ENCODE measurements at places on chromosomes 6 and 20.

GRCh38 chr6:143258945-143259344 lies 191.6 kb downstream of the ADAT2 start:
- peaks cover 11% of the 10 kb centered on the region for H3K4me1 ChIP-seq
- H3K36me3 ChIP-seq: no peaks in the 10 kb centered on the region
- no peak for DNase-seq
- no peaks in the 10 kb centered on the region for H3K27me3 ChIP-seq
- H3K4me3 ChIP-seq: no peak overlapping the region
- H3K27ac ChIP-seq: no peak overlapping the region

DNA sequence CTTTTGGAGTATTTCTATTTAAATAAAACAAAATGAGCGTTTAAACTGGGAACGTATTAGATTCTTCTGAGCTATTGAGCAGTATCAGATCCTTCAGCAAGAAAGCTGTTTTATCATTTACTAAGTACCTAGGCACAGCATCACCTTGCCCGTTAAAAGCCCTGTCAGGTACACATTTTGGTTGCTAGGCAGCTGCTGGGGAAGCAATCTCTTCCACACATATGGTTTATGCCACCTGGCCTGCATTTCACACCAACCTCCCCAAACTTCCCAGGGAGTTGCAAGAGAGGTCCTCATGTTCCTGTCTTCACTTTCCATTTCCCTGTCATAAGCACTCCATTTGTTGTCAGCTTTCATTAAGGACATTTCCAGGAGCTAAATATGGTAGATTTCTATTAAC lies 400.1 kb downstream of the PLCB1 start:
- no peaks in the 10 kb centered on the region for H3K27me3 ChIP-seq
- no peak overlapping the region for H3K4me3 ChIP-seq
- H3K27ac ChIP-seq: no peak overlapping the region
- 0 out of 2 replicates have a peak, but pooled peaks cover 5% of the 10 kb centered on the region for H3K4me1 ChIP-seq
- no peak for DNase-seq

DNA sequence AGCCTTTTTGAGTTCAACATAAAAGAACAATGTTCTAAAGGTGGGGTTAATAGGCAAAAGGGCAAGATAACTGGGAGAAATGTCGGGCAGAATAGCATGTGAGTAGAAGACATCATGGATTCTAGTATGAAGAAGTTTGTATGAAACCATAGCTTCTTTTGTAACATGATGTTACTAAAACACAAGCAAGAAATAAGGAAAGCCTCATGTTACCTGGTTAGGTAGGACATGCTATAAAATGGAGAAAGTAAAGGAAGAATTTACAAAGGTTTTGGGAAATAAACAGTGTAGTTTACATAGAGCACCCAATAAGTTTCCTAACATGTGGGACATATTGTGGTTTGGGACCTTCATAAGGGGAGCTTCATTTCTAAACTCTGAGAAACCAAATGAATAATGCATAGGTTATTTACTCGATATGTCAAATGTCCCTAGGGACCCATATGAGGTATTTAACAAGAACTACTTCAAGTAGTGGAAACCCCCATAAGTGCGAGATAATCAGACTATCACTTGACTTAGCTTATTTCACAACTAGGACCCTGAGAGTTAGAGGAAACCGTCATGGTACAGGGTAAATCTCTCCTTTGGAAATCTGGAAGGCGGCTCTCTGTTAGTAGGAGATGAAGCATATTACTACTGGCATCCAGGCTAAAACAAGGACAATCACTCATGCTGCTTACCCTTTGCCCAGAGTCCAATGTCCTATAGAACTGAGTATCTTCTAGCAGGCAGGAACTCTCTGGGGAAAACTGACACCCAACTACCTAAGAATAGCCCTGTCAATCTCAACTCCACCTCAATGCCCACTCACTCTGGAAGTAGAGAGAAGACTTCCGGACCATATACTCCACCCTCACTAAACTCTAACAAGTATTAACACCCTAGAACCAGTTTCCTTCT lies 57.5 kb downstream of the ILRUN start:
- H3K4me1 ChIP-seq: peaks cover 12% of the 10 kb centered on the region
- no peak overlapping the region for H3K27ac ChIP-seq
- H3K27me3 ChIP-seq: no peaks in the 10 kb centered on the region
- H3K36me3 ChIP-seq: no peaks in the 10 kb centered on the region

- 0 out of 2 replicates have a peak, but pooled peaks cover 3% of the 10 kb centered on the region for H3K4me1 ChIP-seq
- H3K36me3 ChIP-seq: no peaks in the 10 kb centered on the region
- no peak within 1 kb of the TSS for H3K27ac ChIP-seq
- peak; percentile 63 for DNase-seq
- H3K27me3 ChIP-seq: no peaks in the 10 kb centered on the region
Observed at GRCh38 chr6:110180228-110181008, at the start of gene CDC40. Gene CDC40, plus strand, starts transcription at chr6:110180427. Its CDS starts 18 bp downstream, at chr6:110180445.

DNA sequence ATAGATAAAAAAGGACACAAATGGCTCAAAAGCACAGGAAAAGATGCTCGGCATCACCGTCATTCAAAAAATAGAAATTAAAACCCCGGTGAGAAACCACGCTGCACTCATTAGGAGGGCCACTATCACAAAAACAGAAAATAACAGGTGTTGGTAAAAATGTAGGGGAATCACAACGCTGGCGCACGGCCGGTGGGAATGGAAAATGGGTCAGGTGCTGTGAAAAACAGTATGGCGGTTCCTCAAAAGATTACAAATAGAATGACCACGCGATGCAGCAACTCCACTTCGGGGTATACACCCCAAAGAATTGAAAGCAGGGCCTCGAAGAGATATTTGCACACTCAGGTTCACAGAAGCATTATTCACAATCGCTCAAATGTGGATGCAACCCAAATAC lies 28.3 kb downstream of the NPEPL1 start:
- H3K27me3 ChIP-seq: peaks cover 6% of the 10 kb centered on the region
- no peak overlapping the region for H3K4me3 ChIP-seq
- H3K4me1 ChIP-seq: no peaks in the 10 kb centered on the region
- no peak for DNase-seq
- no peaks in the 10 kb centered on the region for H3K36me3 ChIP-seq
- H3K27ac ChIP-seq: no peak overlapping the region

- no peak overlapping the region for H3K4me3 ChIP-seq
- no peaks in the 10 kb centered on the region for H3K4me1 ChIP-seq
- H3K36me3 ChIP-seq: no peaks in the 10 kb centered on the region
- DNase-seq: peak; percentile 32
- no peak overlapping the region for H3K27ac ChIP-seq
Observed at GRCh38 chr20:21571841-21572690, 58.2 kb upstream of the NKX2-2 start.

DNA sequence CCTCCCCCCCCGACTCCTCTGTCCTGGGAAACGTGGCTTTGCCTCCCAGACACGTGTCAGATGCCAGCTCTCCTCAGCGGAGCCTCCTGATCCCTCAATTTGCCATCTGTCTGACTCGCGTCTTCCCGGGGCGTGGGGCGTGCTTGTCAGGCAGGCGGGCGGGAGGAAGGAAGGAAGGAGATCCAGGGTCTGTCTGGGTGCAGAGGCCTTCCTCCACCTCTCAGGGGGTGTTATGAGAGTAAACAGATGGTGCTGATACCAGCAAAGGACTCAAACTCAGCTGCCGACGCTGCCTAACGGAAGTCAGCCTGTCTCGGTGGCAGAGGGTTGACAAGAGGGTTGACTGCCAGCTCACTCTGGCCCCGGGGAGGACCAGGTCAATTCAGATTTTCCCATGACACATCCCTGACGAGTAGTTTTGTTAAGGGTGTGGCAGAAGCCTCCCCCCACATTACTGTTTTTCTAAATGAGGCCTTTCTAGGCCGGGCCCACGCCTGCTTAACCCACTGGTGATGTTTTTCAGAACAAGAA lies 17.0 kb downstream of the UQCC2 start:
- no peak overlapping the region for H3K4me3 ChIP-seq
- no peak for DNase-seq
- H3K4me1 ChIP-seq: peaks cover 8% of the 10 kb centered on the region
- H3K36me3 ChIP-seq: peaks cover 15% of the 10 kb centered on the region
- no peaks in the 10 kb centered on the region for H3K27me3 ChIP-seq

DNA sequence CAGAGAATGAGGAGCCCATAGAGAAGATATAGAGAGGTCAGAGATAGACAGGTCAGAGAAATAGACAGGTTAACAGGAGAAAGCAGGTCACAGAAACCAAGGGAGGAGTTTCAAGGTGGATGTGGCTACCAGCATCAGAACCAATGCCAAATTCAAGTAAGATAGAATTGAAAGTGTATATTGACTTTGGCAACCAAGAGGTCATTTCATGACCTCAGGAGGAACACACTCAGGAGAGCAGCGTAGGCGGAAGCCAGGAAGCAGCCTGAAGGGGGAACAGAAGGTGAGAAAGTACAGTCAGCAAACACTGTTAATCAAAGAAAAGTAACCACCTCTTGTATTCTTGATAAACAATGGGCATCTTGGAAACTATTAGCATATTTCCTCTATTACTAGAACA lies 33.9 kb upstream of the ALDH8A1 start:
- no peak for DNase-seq
- no peak overlapping the region for H3K27ac ChIP-seq
- H3K27me3 ChIP-seq: no peaks in the 10 kb centered on the region
- H3K4me3 ChIP-seq: no peak overlapping the region
- peaks cover 15% of the 10 kb centered on the region for H3K4me1 ChIP-seq
- H3K36me3 ChIP-seq: no peaks in the 10 kb centered on the region

DNA sequence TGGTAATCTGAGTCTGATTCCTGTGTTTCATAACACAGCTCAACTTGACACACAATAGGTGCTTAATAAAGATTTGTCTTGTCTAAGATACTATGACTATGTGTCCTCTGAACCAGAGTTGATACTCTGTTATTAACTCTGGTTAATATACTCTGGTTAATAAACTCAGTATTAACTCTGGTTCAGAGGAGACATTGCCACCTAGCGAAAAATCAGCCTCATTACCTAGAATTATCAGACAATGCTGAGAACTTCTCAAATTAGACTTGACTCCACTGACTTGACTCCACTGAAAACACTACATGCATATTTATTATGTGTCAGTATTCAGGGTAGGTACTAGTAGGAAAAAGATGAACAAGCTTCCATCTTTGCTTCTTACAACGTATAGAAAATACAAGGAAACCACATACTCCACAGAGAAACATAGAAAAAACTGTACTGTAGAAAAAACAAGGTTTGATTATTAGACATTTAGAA lies 73.9 kb downstream of the AHI1 start:
- no peak for DNase-seq
- H3K36me3 ChIP-seq: no peaks in the 10 kb centered on the region
- H3K4me3 ChIP-seq: no peak overlapping the region
- 0 out of 2 replicates have a peak, but pooled peaks cover 9% of the 10 kb centered on the region for H3K4me1 ChIP-seq
- no peaks in the 10 kb centered on the region for H3K27me3 ChIP-seq

DNA sequence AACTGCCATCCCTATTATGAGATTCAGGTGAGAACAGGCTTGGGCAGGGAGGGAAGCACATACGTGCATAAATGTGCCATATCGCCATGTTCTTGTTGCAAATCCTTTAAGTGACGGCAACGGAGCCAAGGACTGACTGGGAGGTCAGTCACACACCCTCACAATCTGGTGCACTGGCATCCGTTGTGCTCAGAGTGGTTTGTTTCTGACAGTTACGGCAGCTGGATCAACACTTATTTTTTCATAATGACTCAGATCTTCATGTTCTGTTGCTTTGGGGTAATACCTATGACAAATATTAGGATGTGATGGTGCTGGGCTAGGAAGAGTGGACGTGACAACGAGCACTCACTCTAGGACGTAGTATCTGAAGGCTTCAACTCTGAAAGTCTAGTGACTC lies 56.2 kb upstream of the PREP start:
- DNase-seq: no peak
- no peaks in the 10 kb centered on the region for H3K4me1 ChIP-seq
- H3K4me3 ChIP-seq: no peak overlapping the region
- H3K36me3 ChIP-seq: no peaks in the 10 kb centered on the region

DNA sequence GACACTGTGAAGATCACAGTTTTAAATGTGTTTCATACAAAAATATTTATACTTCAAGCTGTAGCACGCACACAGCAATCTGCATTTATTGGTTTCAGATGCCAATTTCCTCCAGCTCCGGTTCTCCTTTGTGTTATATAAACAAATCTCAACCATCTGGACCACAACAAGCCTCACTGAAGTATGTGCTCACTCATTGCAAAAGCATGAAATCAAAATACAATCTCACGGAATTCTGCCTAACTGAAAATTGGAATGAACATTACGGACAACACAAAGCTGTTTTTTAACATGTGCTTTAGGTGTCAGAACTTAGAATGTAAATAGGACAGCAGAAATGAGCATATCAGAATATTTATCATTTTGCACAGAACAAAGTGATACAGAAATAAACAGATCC lies 38.0 kb downstream of the RCAN2 start:
- DNase-seq: no peak
- no peaks in the 10 kb centered on the region for H3K36me3 ChIP-seq
- H3K4me1 ChIP-seq: no peaks in the 10 kb centered on the region
- no peak overlapping the region for H3K27ac ChIP-seq
- no peak overlapping the region for H3K4me3 ChIP-seq

DNA sequence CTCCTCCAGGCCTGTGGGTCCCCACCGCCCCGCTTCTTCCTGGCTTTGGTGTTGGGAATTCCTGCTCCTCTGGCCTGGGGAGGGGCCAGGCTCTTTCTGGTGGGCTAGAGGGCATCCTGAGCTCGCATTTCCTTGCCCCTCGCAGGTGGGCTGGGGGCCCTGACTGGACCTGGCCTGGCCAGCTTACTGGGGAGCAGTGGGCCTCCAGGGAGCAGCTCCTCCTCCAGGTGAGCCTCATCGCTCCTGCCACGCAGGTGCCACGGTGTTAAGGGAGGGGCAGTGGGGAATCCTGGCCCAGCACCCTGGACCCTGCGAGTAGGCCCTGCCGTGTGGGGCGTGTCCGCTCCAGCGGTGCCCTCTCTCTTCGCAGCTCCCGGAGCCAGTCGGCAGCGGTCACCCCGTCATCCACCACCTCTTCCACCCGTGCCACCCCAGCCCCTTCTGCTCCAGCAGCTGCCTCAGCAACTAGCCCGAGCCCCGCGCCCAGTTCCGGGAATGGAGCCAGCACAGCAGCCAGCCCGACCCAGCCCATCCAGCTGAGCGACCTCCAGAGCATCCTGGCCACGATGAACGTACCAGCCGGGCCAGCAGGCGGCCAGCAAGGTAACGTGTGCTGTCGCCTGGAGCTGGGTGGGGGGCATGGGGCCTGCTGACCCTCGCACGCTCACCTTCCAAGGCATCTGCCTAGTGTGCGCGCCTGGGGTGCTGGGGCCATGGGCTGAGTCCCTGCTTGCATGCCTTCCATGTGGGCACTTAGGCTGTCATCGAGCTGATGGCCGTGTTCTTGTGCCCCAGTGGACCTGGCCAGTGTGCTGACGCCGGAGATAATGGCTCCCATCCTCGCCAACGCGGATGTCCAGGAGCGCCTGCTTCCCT lies 4.7 kb downstream of the ADRM1 start:
- no peaks in the 10 kb centered on the region for H3K27me3 ChIP-seq
- H3K4me3 ChIP-seq: no peak overlapping the region
- H3K36me3 ChIP-seq: peaks cover 35% of the 10 kb centered on the region
- no peak for DNase-seq
- H3K4me1 ChIP-seq: peaks cover 20% of the 10 kb centered on the region
- peak overlapping the region; percentile 97 for H3K27ac ChIP-seq

- peaks cover 2% of the 10 kb centered on the region for H3K4me1 ChIP-seq
- no peak overlapping the region for H3K27ac ChIP-seq
- peaks cover 5% of the 10 kb centered on the region for H3K36me3 ChIP-seq
- no peaks in the 10 kb centered on the region for H3K27me3 ChIP-seq
- no peak for DNase-seq
Observed at GRCh38 chr6:41929924-41930323, 8.6 kb downstream of the BYSL start.
